ENCODE measurements at places on chromosomes 7 and 10. TPM values are rescaled to one million over a fixed set of nuclear protein-coding genes. Genes with fewer than 3 reads are reported as not detected.
A peak's percentile ranks its signal among the peaks of the same experiment; 100 is the strongest.

GRCh38 chr10:102599565-102600327, 44.5 kb upstream of the TRIM8 start:
- DNase-seq, result peak; percentile 55

NPFFR1 gene
- not detected for total RNA-seq

GRCh38 chr7:91098566-91098965, 165.7 kb upstream of the FZD1 start:
- no peak for DNase-seq

DNA sequence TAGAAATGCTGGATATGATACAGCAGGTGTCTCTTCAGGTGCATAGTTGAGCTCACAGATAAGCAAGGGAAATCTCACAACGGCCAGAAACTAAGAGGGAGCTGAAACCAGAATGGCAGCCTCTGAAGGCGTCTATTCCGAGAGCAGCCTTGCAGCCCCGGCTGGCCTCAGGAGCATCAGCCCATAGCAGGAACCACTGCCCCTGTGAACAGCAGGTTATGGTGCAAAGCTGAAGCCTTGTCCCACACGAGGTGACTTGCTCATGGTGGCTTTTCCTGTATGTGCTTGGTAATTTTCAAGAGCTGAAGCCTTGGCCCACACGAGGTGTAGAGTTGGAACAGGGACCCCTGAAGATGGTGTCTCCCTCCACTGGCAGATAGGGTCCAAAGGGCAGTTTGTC, 33.2 kb downstream of the BNIP3 start:
- peak; percentile 54 for DNase-seq

NMT2 gene
- 23.3 TPM for total RNA-seq

DNA sequence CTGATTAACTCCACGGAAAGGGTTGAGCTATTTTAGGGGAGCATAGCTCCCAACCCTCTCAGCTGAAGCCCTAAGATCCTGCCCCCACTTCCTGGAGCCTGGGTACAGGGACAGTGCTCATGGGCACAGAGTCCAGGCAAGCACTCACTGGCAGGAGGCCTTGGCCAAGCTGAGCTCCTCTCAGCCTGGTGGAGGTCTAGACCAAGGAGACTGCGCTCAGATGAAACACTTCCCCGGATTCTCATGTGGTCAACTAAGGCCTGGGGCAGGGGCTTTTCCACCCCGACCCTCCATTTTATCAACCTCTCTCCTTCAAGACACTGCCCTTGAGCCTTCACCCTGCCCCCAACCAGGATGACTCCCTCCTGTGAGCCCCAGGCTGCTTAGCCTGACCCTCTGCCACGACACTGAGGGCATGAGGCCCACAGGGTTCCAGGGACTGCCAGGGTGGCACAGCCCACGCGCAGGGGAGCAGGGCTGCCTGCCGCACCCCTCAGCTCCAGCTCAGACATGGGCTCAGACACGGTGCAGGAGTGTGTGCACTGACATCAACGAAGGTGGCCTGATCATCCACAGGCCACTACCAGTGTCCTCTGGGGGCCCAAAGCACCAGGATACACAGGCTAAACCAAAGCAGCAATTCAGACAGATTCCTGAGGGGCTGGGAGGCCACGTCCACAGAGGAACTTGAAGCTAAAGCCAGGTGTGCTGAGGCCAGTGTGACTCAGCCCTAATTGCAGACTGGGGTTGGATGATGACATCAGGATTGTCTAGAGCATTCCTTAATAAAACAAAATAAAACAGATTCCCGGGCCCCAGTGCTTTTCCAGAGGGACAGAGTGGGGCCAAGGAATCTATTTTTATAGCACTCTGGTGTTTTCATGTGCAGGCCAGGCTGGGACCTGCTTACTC, 18.8 kb downstream of the CHAT start:
- peak; percentile 48 for DNase-seq

GRCh38 chr7:147478796-147479195, 1111.8 kb upstream of the C7orf33 start:
- DNase-seq, result no peak

DNA sequence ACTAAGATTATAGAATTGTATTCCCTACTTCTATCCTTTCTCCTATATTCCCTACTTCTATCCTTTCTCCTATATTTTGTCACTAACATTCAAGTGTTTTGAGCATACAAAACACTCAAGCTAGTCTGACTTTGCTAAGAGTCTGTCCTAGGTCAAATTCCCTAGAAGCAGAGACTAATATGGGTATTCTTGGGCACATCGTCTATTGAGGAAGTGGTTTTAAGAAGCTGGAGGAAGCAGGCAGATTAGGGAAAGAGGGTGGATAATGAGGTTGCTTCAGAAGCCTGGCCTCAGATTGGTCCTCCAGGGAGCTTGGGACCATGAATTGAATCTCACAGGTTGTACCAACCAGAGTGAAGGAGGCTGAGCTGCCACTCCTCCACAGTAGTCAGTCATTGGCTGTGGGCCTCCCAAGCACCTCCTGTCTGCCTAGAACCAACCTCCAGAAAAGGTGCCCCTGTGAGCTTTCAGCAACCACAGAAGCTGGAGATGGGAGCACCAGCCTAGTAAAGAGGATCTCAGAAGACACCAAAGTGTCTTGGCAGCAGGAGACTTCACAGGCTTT, 295.9 kb upstream of the PHF14 start:
- no peak for DNase-seq

DNA sequence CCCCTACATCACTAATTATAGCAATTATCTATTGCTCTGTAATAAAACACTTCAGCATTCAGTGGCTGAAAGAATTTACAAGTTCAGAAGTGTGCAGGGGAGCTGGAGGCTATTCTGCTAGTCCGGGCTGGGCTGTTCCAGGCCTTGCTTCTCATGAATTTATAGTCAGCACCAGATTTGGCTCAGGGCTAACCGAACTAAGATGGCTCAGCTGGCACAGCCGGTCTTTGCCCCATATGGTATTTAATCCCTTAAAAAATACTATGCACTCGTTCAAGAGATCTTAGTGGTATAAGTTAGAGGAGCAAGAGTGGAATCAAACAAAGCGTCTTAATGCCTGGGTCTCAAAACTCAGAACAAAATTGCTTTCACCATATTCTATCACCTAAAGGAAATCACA, 932.9 kb downstream of the XPNPEP1 start:
- no peak for DNase-seq

VENTX gene
- 1.4 TPM for total RNA-seq

DNA sequence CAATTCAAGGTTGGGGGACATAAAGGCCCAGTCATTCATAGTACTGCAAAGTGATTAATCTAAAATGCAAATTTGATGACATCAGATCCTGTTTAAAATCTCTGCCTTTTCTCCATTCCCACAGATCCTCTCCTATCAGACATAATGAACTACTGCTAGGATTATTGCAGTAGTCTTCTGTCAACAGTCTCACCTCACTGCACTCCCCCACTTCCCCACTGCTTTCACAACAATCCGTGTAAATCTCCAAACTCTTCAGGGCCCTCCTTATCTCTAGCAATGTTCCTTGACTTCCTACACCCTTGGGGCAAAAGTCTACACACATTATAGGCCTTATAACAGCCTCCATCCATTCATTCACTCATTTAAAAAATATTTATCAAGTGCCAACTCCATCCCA, 112.4 kb downstream of the KBTBD2 start:
- no peak for DNase-seq

DNA sequence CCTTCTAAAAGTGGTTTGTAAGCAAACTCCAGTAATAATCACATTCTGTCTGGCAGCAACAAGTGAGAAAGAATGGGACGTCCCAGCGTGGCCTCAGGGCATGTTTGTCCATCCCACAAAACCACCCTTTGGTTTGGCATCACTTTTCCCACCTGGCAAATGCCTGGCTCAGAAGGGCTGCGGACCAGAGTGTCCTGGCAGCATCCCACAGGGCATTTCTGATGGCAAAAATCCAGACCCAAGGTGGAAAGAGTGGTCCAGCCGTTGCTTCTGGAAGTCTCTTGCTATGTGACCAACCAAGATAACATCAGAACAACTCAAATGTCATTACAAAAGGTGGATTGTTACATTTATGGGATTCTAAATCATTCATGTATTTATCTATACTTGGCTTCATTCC, 174.4 kb downstream of the CREB5 start:
- DNase-seq, result no peak

- no peak for DNase-seq
These were observed 132.1 kb downstream of the KLF6 start for GRCh38 chr10:3652886-3653285.
